ENCODE measurements at places on chromosomes 7 and 10.
A peak's percentile ranks its signal among the peaks of the same experiment; 100 is the strongest.

GRCh38 chr7:29798422-29798821 is 7.9 kb upstream of the WIPF3 start:
- DNase-seq, result no peak

GRCh38 chr10:1377740-1378397 is 321.7 kb downstream of the WDR37 start:
- peak; percentile 39 for DNase-seq

DNA sequence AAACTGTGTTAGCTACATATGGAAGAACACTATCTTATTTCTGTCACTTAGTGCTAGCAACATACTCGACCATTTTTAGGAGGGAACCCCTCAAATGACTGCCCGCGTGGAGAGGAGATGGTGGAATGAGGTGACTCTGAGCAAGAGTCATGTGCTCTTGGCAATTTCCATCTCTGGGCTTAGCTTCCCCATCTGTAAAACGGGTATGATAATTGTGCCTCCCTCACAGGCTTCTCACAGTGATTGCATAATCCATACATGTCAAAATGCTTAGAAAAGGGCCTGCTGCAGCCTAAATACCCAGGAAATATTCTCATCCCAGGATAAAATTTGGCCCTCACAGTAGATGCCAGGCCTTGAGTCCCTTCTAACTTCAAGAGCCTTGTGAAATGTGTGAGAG is 86.6 kb downstream of the WDFY4 start:
- no peak for DNase-seq

DNA sequence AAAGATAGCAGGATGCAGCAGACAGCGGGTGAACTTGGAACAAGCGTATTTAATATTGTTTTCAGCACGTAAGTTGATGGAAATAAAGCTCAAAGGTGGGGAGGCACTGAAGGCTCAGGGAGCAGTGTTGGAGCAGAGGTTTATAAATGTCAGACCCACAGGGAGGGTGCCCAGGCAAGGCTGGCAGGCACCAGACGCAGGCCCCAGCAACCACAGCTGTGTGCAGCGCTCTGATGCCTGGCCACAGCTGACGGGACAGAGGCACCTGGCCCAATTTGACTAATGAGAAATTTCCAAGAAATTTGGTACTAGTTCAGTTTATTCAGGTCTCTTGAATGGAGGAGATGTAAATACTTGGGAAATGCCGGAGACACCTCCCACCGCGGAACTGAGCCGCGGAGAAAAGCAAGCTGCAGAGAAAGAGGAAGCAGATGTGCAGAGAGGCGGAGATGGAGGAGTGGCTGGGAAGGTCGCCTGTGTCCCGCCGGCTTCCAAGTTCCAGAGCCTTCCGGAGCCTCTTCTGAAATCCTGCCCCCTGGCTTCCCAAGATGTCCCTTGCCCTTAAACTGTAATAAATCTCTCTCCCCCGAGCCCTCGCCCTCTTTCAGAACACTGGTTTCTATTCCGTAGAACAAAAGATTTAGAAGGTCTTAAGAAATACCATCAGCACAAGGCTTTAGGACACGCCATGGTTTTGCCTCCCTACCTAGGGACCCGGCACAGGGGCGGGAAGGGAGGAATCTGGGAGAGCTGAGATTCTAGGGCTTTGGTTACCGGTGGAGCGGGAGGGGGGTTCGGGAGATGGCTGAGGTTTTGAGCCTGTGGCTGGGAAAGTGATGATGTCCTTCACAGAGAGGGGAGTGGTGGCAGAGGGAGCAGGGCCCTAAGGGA is 38.4 kb upstream of the PLXNA4 start:
- DNase-seq, result peak; percentile 81

- no peak for DNase-seq
Measured at GRCh38 chr7:88104732-88105131, 115.1 kb downstream of the SRI start.

- no peak for DNase-seq
Measured at GRCh38 chr7:5755704-5756504, 25.6 kb downstream of the RNF216 start.

- no peak for DNase-seq
Measured at GRCh38 chr10:79547973-79548372, 12.2 kb downstream of the SFTPA2 start.

- no peak for DNase-seq
Measured at GRCh38 chr10:3693698-3694080, 91.3 kb downstream of the KLF6 start.

- no peak for DNase-seq
Measured at GRCh38 chr10:50498465-50498864, 125.3 kb downstream of the SGMS1 start.

DNA sequence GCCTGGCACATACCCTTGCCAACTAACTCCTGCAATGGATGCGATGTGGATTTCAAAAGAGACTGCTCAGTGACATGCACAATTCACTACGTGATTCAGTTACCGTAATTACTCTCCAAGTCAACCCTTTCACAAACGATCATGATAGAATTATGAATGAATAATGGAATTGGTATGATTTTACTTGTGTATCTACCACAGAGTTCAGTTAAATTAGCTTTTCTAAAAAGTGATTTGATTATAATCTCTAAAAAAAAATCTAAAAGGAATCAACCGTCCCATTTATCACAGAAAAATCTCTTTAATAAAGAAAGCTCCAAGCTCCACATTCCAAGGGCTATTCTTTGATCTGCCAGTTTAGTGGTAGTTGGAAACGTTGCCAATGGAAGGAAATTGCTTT is 30.4 kb upstream of the RSU1 start:
- no peak for DNase-seq

DNA sequence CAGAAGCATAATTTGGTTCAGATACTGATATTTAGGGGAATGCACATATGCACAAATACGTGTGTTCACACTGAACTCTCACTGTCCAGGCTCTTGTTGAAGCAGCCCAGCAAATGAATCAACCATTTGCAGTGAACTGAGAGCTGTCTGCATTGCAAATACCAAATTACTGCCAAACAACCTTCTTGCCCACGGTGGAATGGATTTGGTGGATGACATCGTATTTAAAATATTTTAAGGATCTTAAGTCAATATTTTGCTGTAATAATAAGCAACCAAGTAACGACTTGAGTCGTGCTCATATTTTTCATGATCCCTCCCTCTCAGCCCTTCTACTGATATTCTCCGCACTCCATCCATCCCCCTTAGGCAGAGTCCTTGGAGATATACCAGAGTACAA is 107.9 kb upstream of the FEZF1 start:
- DNase-seq, result no peak

- no peak for DNase-seq
Measured at GRCh38 chr10:105697290-105697780, 1056.2 kb downstream of the SORCS3 start.

DNA sequence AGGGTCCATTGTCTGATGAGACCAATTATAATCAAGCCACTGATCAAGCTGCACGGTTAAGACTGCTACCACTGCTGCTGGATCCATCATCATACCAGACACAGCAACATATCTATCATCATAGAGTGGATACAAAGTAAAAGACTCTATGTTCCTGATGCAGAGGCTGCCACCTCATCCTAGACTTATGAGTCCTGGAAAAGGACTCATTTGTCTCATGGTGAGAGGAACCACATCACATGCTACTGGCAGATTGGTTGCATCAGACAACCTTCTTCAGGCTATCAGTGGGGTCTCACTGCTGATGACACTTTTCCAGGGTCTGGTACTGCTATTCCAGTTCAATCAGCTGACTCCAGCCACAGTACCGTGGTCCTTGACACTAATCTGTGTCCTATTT is 79.0 kb downstream of the ABI1 start:
- no peak for DNase-seq

- no peak for DNase-seq
Measured at GRCh38 chr7:20509892-20510572, 105.4 kb upstream of the ABCB5 start.

GRCh38 chr10:8039321-8039881 is 15.1 kb upstream of the GATA3 start:
- peak; percentile 67 for DNase-seq

GRCh38 chr10:112981553-112981952 is 31.5 kb downstream of the TCF7L2 start:
- DNase-seq, result no peak

DNA sequence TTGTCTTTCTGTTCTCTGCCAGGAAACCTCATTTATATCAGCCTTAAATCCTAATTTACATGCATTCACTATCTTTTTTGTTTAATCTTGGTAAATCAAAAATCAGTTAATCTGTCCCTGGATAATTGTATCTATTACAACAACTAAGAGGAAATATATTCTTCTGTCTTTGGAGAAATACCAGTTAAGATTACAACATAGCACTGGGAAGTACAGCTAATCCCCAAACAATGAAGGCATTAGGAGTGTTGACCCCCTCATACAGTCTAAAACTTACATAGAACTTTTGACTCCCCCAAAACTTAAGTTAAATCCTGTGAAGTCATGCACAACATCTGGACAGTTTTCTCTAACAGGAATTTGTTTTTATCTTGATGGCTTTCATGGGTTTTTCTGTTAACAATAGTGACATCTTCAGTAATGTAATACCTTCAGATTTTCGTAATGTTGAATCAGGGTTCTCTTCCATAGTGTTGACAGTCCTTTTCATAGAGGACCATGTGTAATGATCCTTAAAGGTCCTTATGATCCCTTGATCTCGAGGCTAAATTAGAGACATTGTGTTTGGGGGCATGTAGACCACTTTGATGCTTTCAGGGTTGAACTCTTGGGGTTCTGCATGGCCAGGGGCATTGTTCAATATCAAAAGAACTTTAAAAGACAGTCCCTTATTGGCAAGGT is 24.1 kb upstream of the ABCC2 start:
- DNase-seq, result no peak

DNA sequence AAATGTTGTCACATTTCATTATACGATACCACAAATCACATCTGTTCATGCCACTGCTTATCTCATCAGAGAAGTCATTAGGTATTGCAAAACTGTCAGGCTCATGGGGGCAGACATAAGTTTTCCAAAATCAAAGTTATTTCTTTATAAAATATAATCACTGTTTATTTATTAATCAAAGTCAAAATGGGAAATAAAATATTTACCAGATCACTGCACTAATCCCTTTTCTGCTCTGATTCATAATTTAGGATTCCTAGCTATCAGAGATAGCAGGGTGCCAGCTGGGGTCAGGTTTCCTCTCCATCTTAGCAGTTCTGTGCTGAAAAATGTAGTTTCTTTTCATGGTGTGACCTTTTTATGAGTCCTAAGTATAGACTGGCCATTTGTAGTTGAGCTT is 117.7 kb upstream of the LANCL2 start:
- DNase-seq, result no peak

DNA sequence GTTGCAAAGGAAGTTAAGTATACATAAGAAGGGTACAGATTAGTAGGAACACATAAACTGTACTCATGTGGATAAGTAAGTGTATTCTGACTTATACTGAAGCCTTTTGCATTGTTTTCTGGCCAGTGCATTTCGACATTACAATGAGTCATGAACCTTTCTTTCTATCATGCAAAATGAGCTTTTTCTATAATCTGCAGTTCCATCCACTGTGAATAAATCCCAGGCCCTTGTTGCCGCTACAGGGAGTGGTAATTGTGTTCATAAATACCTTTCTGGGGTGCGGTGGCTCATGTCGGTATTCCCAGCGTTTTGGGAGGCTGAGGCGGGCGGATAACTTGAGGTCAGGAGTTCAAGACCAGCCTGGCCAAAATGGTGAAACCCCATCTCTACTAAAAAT is 858.3 kb downstream of the GRM8 start:
- DNase-seq, result no peak

GRCh38 chr7:7347045-7347444 is 164.7 kb downstream of the C1GALT1 start:
- no peak for DNase-seq

GRCh38 chr7:147541261-147541660 is 1049.3 kb upstream of the C7orf33 start:
- DNase-seq, result no peak

DNA sequence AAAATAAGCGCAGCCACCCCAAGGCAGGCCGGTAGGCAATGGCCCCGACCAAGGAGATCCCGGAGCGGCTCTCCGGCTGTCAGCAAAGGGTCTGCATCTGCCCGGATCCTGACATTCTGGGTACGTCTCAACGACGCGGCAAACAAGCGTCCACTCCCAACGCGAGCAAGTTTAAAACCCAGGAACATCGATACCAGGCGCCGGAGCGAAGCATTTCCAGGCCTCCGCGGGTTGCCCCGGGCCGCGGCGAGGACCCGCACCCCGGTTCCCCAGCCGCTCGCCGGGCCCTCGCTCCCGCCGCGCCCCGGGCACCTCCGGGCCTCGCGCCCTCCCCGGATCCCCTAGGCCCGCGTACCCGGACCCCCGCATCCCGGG is 453 bp downstream of the URGCP start:
- DNase-seq, result peak; percentile 78

DNA sequence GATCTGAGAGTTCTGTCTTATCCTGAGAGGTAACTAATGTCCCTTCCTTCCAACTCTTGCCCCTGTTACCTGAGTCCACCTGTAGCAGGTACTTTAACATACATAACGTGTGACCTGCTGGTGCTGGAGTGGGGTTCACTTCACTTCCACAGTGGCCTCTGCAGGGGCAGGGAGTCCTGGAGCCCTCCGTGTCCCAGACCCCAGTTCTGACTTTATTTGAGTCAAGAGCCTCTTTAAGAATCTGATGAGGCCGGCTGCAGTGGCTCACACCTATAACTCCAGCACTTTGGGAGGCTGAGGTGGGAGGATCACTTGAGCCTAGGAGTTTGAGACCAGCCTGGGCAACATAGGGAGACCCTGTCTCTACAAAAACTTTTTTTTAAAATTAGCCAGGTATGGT is 117.0 kb upstream of the RET start:
- DNase-seq, result no peak

DNA sequence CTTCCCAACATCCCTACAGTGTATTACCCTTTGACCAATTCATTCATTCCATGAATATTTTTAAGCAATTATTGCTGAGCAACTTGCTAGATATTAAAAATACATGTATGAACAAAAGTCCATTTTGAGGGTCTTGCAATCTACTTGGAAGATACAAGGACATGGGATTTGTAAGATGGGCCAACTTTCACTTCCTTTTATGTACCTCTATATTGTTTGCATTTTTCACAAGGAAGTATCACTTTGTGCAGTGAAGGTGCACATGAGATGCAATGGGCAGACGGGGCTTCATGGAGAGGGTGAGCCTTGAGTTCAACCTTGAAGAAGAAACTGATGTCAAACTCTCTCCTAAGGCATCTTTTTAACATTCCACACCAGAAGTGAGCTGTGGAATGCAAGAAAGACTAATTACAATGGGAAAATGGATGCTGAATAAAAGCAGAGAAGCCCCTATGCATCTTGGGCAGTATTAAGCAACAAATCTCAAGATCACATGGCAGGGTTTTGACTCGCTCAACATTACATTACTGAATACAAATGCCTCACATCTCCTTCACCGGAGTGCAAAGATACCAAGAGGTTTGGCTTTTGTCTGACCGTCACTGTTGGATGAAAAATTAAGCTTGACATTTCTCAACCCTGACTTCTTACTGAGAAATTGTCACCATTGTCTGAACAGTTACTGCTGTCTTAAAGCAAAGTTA is 341.5 kb downstream of the ELMO1 start:
- DNase-seq, result no peak
